HCT116 (cell line): ENCODE measurements at places on chromosomes 5 and 9.

GRCh38 chr9:13383216-13383615 is 103.7 kb upstream of the MPDZ start:
- DNase-seq, result no peak

DNA sequence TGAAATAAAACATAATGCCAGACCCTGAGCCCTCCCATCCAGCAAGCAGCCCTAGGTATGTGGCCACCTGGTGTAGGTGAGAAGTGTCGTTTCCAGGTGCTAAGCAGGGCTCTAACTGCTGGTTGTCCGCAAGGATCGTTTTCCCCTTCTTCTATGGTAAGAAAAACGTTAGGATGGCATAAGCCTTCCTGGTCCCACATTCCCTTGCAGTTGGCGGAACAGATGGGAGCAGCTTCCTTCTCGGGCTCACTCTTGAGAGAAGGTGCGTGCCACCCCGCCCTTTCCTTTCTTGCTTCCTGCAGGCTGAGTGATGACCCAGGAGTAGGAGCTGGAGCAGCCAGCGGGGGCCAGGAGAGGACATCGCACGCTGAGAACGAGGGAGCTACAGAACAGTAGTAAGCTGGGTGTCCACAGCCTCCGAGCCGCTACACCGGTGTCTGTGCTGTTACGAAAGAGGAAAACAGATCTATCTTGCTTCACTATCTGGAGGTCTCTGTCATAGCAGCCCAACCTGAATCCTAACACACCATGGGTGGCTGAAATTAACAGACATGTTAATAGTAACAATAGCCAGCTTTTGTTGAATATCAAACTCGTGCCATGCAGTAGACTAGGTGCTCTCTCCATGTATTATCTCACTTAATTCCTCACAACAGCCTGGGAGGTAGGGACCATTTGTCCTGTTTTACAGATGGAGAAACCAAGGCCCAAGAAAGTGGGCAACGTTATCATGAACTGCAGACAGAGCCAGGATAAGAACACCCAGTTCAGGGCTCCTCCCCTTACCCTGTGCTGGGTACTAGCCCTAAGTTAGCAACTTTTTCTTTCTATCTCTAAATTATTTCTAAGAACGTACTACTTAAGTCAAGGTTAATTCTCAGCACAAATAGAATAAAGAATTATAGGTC is 139.8 kb downstream of the COL23A1 start:
- DNase-seq, result no peak

GRCh38 chr5:149442563-149443182 is 63.6 kb upstream of the IL17B start:
- DNase-seq, result no peak

DNA sequence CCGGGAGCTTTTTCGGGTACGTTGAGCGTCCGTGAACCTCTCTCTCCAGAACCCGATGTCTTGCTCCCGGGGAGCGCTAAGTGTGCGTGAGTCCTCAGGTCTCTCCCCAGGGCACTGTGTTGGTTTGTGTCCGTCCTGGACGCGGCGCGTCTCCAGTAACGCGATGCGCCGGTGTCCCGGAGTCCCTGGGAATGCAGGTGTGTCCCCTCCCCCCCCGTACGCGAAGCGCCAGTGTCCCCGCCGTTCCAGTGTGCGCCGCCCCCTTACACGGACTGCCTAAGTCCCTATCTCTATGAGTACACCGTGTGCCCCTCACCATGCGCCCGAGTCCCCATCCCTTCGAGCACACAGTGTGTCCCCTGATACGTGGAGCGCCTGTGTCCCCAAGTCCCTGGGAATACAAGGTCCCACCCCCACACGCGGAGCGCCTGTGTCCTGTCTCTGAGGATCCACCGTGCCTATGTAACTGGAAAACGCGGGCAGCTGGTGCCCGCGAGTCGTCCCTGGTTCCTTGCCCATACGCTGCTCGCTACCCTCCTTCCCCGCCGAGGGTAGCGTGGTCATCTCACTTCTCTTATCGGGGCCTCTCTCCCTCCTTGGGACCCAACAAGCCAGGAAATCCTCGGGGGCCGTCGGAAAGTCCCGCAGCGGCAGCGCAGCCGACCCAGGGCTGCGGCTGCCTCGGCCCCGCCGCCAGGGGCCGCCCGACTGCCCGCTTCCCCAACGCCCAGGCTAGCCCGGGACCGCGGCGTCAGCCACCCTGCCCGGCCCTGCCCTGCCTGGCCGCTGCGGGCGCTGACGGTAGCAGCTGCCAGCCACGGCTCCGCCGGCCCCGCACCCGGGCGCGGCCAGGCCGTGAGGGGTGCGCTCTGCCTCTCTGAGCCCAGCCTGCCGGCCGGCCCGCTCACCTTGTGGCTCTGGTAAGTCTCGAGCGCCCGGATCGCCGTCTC is 709 bp downstream of the ELL2 start:
- no peak for DNase-seq

DNA sequence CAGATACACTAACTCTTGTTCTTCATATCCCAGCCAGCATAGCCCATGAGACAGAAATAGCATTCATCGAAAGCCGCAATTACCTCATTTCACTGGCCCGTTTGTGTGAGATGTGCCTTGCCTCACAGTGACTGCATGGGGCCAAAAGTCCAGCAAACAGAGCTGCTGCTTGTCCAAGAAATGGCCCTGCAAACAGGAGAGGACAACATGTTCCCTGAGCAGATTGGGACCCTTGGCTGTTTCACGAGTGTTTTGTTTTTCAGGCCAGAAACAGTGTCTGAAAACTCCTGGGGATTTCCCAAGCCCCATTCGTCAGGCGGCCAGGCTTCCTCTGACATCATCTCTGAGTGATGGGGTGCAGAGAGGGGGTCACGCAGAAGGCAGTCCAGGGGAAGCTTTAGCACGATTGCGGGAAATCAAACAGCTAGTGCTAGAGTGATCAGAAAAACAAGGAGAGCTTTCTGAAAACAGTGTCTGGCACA is 503.6 kb upstream of the PAPPA start:
- DNase-seq, result no peak

DNA sequence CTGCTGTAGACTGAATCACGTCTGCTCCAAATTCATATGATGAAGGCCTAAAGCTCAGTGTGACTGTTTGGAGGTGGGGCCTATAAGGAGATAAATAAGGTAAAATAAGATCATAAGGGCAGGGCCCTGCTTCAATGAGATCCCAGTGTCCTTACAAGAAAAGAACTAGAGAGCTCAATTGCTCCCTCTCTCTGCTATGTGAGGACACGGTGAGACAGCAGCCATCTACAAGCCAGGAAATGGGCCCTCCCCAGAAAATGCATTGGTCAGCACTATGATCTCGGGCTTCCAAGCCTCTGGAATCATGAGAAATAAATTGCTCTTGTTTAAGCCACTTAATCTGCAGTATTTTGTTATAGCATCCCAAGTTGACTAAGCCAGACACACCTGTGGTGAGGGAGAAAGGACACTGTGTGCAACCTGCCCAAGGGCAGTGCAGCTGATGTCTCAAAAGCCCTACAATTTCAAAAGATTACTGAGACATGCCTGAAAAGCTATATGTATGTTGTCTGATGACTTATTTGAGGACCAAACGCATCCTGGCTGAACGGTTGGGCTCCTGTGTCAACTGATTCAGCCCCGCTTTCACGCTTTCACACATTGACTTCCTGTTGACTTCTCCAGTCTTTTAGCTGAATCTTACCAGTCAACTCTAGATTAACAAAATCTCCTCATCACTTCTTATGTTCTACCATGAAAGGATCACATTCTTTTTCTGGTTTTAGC is 13.2 kb downstream of the GZMK start:
- peak; percentile 8 for DNase-seq

GRCh38 chr5:92962752-92963151 is 618.3 kb downstream of the NR2F1-AS1 start:
- no peak for DNase-seq

GRCh38 chr5:75367401-75367800 is 30.4 kb downstream of the HMGCR start:
- no peak for DNase-seq

- no peak for DNase-seq
Observed at GRCh38 chr5:58775701-58776262, 192.9 kb downstream of the RAB3C start.

GRCh38 chr5:101643794-101644193 is 652.3 kb downstream of the SLCO4C1 start:
- no peak for DNase-seq

DNA sequence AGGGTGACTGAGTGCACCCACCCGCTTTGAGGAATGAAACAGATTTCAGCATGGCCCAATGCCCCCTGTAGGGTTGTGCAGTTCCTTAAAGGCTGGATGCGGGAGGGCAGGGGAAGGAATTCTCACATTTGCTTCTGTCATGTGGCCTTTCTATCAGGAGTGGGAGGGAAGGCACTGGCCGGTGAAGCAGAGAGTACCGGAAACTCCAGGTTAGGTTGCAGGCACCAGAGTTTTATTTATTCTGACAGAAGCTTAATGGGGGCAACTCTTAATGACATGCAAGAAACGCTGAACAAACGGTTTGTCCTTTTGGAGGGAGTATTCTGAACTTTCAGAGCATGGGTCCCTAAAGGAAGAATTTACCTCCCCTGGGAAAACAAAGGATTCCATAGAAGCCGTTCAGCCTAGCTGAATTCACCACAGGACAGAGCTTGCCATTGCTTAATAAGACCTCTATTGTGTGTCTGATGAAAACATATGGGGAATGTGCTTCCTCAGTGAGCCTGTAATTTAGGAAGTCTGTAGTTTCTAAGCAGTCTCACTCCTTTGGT is 44.1 kb upstream of the EQTN start:
- DNase-seq, result no peak

DNA sequence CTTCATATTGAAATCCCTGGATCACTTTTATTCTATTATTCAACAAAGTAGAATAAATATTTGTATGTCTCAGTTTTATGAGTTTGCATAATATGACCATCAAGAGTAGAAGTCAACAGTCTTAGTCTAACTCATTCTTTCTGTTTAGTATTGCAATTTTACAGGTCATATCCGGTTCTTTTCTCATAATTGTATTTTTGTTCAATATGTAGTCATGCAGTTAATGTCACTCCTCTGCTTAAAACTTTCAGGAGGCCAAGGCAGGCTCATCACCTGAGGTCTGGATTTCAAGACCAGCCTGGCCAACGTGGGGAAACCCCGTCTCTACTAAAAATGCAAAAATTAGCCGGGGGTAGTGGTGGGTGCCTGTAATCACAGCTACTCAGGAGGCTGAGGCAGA is 148.4 kb upstream of the TRPM3 start:
- no peak for DNase-seq

- no peak for DNase-seq
Observed at GRCh38 chr9:108182950-108183381, 672.8 kb downstream of the ACTL7B start.

DNA sequence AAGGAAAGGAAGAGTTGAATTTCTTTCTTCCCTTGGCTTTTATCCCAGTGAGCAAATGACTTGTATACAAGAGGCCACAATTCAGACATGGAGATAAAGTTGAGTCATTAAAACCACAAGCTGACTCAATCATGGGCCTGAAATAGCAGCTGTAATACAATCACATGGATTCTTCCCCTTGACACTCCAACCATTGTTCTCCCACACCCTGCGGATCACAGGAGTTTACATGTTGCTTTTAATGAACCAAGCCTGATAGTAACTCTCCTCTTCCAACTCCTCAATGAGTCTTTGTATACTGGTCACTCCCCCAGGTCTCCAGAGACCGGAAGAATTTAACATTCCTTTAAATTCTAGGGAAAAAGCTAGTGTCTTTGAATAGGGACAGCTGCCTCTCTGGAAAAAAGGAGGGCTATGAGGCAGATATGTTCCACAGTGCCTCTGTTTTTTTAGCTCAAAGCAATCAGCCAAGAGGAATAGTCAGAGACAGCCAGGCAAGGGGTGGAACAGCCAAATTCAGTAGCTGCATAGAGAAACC is 32.4 kb downstream of the PCDHGC5 start:
- DNase-seq, result peak; percentile 98

- no peak for DNase-seq
Observed at GRCh38 chr5:59553992-59554391, 339.5 kb downstream of the PDE4D start.

DNA sequence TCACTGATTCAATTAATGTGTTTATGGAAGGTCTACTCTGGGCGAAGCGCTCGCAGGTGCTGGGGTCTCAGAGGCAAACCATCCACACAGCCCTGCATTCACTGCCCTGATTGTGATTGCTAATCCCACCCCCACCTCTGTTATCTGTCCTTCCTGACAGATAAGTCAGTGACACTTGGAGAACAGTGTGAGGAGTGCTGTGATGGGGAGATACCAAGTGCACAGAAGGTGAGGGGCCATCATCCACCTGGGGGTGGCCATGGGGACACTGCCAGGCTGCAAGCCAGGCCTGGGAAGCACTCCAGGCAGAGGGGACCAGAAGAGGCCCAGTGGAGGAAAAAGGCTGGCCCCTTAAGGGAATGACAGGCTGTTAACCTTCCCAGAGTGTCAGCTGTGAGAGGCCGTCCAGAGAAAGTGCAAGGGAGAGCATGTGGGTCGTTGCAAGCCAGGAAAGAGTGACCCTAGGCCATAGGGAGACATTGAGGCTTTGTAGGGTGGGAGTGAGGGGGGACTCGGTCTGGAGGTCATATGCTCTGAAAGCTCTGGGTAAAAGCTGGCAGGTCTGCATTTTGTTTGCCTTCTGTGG is 18.0 kb downstream of the IL9 start:
- no peak for DNase-seq

- DNase-seq, result no peak
Observed at GRCh38 chr9:93675336-93676150, 99.2 kb downstream of the PHF2 start.

DNA sequence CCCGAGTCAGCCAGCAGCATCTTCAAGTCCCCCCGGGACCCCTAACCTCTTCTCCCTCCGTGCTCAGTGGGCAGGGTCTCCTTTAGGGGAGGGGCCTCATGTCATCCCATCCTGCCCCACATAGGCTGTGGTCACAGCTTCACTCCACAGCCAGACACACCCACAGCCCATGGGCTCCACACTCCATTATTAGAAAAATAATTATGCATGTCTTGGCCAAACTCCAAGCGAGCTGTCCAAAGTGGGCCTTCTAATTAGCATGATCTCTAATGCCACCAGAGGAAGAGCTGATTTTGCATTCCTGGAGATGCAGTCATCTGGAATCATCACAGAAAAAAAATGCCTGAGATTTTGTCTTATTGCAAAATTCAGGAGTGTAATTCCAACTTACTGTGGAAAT is 418.2 kb downstream of the IRX2 start:
- no peak for DNase-seq

- DNase-seq, result peak; percentile 81
Observed at GRCh38 chr9:125932012-125932411, 184.8 kb downstream of the PBX3 start.

DNA sequence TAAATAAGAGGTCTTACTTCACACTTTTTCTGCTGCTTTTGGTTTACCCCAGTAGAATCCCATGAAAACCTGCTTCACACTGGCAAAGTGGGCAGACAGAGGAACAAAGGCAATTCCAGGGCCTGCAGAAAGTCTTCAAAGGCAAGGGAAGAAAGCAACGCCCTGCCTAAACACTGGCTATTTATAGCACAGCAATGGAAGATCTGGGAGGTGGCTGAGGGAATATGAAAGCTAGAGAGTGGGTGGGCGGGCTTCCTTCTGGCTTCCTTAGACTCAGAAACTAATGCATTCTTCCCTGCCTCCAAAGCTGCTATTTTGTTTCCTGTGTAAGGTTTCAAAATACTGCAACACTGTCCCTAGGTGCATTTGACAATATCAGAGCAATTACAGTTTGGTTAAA is 46.8 kb downstream of the ELAVL2 start:
- no peak for DNase-seq
